ENCODE measurements at places on chromosomes 3 and 15. TPM values are rescaled to one million over a fixed set of nuclear protein-coding genes. Genes with fewer than 3 reads are reported as not detected.

DNA sequence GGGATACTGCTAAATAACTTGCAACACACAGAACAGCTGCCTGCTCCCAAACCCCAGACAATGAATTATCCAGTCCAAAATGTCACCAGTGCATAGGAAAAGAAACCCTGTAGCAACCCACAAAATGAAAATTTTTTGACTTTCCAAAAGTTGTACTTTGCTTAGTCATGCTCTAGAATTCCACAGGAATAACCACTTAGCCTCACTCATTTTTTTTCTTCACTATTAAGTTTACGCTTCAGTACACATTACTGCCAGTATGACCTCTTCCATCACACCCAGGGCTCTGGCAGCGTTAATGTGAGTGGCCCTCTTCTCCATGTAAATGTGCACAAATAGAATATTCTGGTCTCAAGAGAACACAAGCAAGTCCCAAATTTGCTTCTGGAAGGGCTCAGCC lies 259.8 kb downstream of the MAGI1 start:
- H3K36me3 ChIP-seq, result no peaks in the 10 kb centered on the region
- DNase-seq, result no peak
- H3K4me3 ChIP-seq, result no peak overlapping the region
- H3K27ac ChIP-seq, result no peak overlapping the region
- no peaks in the 10 kb centered on the region for H3K4me1 ChIP-seq
- H3K27me3 ChIP-seq, result no peaks in the 10 kb centered on the region

GRCh38 chr15:38626443-38627050 lies 61.9 kb upstream of the RASGRP1 start:
- H3K36me3 ChIP-seq, result no peaks in the 10 kb centered on the region
- DNase-seq, result no peak
- no peak overlapping the region for H3K4me3 ChIP-seq
- H3K27me3 ChIP-seq, result no peaks in the 10 kb centered on the region
- peak overlapping the region; percentile 61 for H3K27ac ChIP-seq

GRCh38 chr15:78175330-78175729 lies 26.2 kb downstream of the IDH3A start:
- peaks cover 32% of the 10 kb centered on the region for H3K36me3 ChIP-seq
- peaks cover 39% of the 10 kb centered on the region for H3K4me1 ChIP-seq
- no peak overlapping the region for H3K27ac ChIP-seq
- H3K27me3 ChIP-seq, result peaks cover 3% of the 10 kb centered on the region
- DNase-seq, result no peak

DNA sequence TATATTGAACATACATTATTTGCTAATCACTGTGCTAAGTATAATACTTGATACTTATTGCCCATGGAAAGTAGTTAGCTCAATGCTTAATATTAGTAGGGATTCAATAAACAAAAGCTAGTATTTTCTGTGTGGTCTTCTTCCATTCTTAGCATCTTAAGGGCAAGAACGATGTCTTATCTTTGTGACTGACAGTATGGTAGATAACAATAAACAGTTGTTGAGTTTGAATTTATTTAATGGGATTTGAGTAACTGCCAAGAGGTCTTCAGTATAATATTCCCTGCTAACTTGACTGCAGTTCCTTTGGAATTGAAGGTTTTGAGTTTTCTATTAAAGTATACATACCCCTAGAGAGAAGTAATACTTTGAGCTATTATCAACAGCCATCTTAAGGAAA lies 70.1 kb downstream of the ZNF609 start:
- H3K27ac ChIP-seq, result no peak overlapping the region
- peaks cover 36% of the 10 kb centered on the region for H3K36me3 ChIP-seq
- H3K4me1 ChIP-seq, result peaks cover 47% of the 10 kb centered on the region
- H3K4me3 ChIP-seq, result no peak overlapping the region
- no peaks in the 10 kb centered on the region for H3K27me3 ChIP-seq
- DNase-seq, result no peak

DNA sequence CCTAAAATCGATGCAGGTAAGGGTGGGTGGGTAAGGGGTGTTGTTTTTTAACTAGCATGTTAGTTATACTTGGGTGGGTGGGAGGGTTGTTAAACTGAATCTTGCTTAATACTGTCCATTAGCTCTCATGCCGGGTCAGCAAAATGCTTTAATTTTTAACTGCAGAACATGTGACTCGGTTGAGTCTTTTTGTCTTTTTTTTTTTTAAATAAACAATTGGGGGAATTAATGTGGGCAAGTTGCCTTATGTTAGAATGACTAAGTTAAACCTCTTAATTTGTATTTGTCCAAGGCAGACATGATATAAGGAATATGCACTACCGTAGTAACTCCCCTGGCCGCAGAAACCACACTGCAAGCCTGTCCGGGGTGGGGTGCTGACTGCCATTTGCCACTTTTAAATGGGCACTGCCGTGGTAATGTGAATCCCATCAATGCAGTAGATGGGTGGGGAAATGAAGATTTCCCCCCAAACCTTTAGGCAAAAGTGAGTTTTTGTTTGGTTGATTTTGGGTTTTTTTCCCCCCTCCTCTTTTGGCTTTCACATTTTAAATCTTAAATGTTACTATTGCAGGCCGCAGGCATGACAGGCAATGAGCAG lies 54.3 kb upstream of the CCR4 start:
- peaks cover 64% of the 10 kb centered on the region for H3K27me3 ChIP-seq
- H3K27ac ChIP-seq, result no peak overlapping the region
- no peak overlapping the region for H3K4me3 ChIP-seq

- no peaks in the 10 kb centered on the region for H3K27me3 ChIP-seq
- H3K36me3 ChIP-seq, result no peaks in the 10 kb centered on the region
- H3K4me3 ChIP-seq, result no peak overlapping the region
- DNase-seq, result no peak
Observed at GRCh38 chr3:116852803-116853202, 143.2 kb downstream of the TUSC7 start.

- no peak for DNase-seq
- H3K4me1 ChIP-seq, result peaks cover 23% of the 10 kb centered on the region
- no peaks in the 10 kb centered on the region for H3K27me3 ChIP-seq
- H3K36me3 ChIP-seq, result peaks cover 10% of the 10 kb centered on the region
- H3K27ac ChIP-seq, result peak overlapping the region; percentile 93
- peak overlapping the region; percentile 94 for H3K4me3 ChIP-seq
Observed at GRCh38 chr3:100335434-100335833, 877 bp downstream of the NIT2 start.

DNA sequence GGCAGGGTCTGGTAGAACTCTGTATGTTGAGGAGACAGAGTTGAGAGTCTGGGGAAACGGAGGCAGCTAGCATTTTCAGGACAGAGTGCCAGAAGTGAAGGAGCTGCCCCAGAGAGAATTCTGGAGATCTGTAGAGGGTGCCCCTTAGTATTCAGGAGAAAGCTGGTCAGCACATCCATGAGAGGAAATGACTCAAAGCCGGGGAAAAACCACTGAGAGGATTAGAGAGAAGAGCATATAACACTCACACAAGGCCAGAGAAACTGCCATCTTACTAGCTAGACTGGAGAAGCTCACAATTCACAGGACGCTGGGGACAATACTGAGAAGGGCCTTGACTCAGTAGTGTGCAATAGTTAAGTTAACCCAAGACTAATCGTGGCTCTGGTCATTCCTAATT lies 75.7 kb upstream of the DPPA4 start:
- no peak for DNase-seq
- no peak overlapping the region for H3K4me3 ChIP-seq
- H3K36me3 ChIP-seq, result no peaks in the 10 kb centered on the region
- no peaks in the 10 kb centered on the region for H3K27me3 ChIP-seq
- no peaks in the 10 kb centered on the region for H3K4me1 ChIP-seq

DNA sequence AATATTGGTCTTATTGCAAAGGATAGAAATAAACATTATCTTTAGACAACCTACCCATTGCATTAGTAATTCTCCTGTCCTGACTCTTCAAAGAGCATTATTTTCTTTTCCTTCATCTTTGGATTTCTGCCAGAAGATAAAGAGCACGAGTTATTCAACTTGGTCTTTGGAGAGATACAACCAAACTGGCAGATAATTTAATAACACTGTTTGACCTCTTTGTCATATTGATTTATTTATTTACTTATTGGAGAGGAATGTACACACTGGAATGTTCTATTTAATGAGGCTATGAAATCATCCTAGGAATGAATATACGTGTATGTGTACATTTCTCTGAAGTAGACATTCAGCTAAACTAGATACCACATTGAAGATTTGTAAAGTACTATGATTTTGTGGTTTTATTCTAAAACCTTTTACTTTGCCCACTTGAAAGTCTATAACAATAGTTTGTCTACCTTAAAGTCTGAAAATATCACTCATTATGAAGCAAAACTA lies 462.1 kb downstream of the C3orf38 start:
- no peak overlapping the region for H3K4me3 ChIP-seq
- no peak overlapping the region for H3K27ac ChIP-seq
- H3K27me3 ChIP-seq, result no peaks in the 10 kb centered on the region
- H3K36me3 ChIP-seq, result no peaks in the 10 kb centered on the region
- DNase-seq, result no peak

GRCh38 chr3:127065561-127066290 lies 82.8 kb downstream of the PLXNA1 start:
- H3K27ac ChIP-seq, result no peak overlapping the region
- H3K4me1 ChIP-seq, result no peaks in the 10 kb centered on the region
- H3K4me3 ChIP-seq, result no peak overlapping the region
- no peak for DNase-seq
- no peaks in the 10 kb centered on the region for H3K36me3 ChIP-seq

GRCh38 chr3:122975163-122975923 lies 52.2 kb downstream of the SEMA5B start:
- peaks cover 40% of the 10 kb centered on the region for H3K4me1 ChIP-seq
- peak; percentile 39 for DNase-seq
- H3K4me3 ChIP-seq, result peak overlapping the region; percentile 28
- H3K27ac ChIP-seq, result peak overlapping the region; percentile 69
- H3K27me3 ChIP-seq, result peaks cover 4% of the 10 kb centered on the region
- H3K36me3 ChIP-seq, result no peaks in the 10 kb centered on the region

DNA sequence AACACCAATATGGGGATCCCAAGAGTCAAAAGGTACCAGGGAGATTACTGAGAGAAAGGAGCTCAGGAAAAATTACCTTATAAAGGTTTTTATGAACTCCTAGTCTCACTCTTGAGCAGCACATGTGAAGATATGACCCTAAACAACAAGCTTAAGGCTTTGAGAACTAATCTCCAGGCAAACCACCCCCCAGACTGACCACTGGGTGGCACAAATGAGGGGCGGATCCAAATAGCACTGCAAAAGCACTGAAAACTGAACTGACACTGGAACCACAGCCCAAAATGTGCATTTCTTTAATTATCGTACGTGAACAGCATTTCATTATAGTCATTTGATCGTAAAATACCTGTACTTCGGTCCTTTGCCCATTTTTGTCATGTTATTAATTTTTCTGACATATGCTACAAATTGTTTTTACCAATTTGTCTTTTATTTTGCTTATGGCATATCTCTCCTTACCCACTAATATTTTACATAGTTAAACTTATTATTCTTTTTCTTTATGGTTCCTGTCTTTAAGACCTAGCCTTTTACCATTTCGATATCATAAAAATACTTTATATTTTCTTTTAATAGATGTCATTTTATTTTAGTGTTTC lies 31.5 kb upstream of the TFDP2 start:
- no peak overlapping the region for H3K27ac ChIP-seq
- H3K4me1 ChIP-seq, result no peaks in the 10 kb centered on the region
- no peak overlapping the region for H3K4me3 ChIP-seq
- no peaks in the 10 kb centered on the region for H3K27me3 ChIP-seq
- peaks cover 18% of the 10 kb centered on the region for H3K36me3 ChIP-seq

DNA sequence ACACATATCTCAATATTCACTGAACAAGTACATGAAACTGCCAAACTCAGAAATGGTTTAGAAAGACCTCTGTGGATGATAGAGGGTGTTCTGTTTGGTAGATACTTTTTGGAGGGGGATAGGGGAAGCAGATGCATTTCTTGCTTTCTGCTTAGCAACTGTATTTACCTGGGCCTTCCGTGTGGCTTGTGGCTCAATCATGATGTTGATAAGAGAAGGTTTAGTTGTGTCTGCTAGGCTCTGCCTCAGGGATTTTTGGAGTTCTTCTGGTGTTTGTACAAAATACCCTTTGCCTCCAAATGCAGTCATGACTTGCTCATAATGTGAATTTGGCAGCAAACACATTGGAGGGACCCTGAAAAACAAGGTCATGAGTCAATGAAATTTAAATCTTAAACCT lies 38.2 kb downstream of the HACL1 start:
- no peak for DNase-seq
- H3K27ac ChIP-seq, result no peak overlapping the region
- peaks cover 7% of the 10 kb centered on the region for H3K4me1 ChIP-seq
- H3K4me3 ChIP-seq, result no peak overlapping the region
- peaks cover 39% of the 10 kb centered on the region for H3K36me3 ChIP-seq

GRCh38 chr3:144556392-144556791 lies 584.8 kb downstream of the DIPK2A start:
- H3K27ac ChIP-seq, result no peak overlapping the region
- no peaks in the 10 kb centered on the region for H3K36me3 ChIP-seq
- no peak overlapping the region for H3K4me3 ChIP-seq
- DNase-seq, result no peak
- H3K27me3 ChIP-seq, result no peaks in the 10 kb centered on the region

DNA sequence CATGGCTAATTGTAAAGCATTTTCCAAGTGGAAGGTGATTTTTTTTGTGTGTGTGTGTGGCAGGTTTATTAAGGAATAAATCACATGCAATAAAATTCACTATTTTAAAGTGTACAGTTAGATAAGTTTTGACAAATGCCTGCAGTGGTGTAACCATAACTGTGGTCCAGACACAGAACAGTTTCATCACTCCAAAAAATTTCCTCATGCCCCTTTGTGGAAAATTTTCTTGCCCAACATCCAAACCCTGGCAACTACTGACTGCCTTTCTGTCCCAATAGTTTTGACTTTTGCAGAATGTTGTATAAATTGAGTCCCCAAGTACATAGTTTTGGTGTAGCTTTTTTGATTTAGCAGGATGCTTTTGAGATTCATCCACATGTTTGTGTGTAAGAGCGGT lies 135.1 kb upstream of the KLHL25 start:
- H3K36me3 ChIP-seq, result no peaks in the 10 kb centered on the region
- DNase-seq, result no peak
- H3K27ac ChIP-seq, result no peak overlapping the region
- no peak overlapping the region for H3K4me3 ChIP-seq
- H3K4me1 ChIP-seq, result no peaks in the 10 kb centered on the region

DNA sequence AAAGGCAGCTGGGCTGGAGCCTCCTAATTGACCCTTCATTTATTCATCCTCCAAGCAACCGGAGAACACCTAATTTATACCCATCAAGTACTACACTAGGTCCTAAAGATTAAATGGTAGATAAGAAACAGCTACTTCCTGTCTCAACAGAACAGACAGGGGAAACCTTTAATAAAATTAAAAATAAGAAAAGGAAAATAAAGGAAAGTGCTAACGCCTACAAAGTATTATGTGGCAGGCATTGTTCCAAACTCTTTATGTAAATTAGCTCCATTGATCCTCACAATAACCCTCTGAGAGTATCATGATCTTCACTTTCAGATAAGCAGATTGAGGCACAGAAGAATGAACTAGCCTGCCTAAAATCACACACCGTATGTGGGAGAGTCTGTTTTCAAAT lies 139.5 kb downstream of the CNTN6 start:
- H3K4me1 ChIP-seq, result no peaks in the 10 kb centered on the region
- no peaks in the 10 kb centered on the region for H3K36me3 ChIP-seq
- no peak for DNase-seq
- no peak overlapping the region for H3K27ac ChIP-seq

- H3K27me3 ChIP-seq, result peaks cover 82% of the 10 kb centered on the region
- H3K27ac ChIP-seq, result no peak within 1 kb of the TSS
- peak within 1 kb of the TSS; percentile 42 for H3K4me3 ChIP-seq
- H3K36me3 ChIP-seq, result no peaks in the 10 kb centered on the region
- peaks cover 6% of the 10 kb centered on the region for H3K4me1 ChIP-seq
Observed at GRCh38 chr15:63041974-63042876, at the start of gene TPM1. TSS of gene TPM1 (plus strand) at chr15:63042747. CDS start at chr15:63042830, 83 bp downstream.

Gene CYP1A2
- not detected for total RNA-seq

Gene OIP5
- 23.8 TPM for total RNA-seq

Gene SCAANT1
- not detected for total RNA-seq

Gene ERICH6
- total RNA-seq, result 0.60 TPM

Gene SLC27A2
- total RNA-seq, result 11.6 TPM

Gene FMN1
- not detected for total RNA-seq

Gene GOLGA6D
- total RNA-seq, result not detected

Gene NMNAT3
- total RNA-seq, result 0.18 TPM

Measured in activated CD8-positive, alpha-beta T cell treated with anti-CD3 and anti-CD28 coated beads, Interleukin-2, amount 10 ng/mL, durations not matched to agents 7 days and 5 days (primary cell).